ENCODE measurements at places on chromosomes 16 and 17.

- no peak for DNase-seq
These were observed 38.0 kb downstream of the FZD2 start for GRCh38 chr17:44595216-44595775.

DNA sequence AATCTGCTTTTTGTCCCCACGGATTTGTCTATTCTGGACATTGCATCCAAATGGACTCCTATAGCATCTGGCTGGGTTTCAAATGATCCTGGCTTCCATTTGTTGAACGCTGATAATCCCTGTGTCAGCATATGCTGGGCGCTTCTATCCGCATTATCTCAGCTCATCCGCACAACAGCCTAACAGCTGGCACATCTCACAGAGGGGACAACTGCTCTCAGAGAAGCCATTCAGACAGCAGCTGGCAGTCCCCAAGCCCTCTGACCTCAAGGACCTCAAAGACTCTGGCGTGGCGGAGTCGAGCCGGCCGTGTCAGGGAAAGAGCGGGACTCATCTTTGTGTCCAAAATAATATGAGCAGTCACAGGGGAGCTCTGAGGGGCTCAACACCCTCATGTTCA lies 82.3 kb downstream of the NT5M start:
- no peak for DNase-seq

DNA sequence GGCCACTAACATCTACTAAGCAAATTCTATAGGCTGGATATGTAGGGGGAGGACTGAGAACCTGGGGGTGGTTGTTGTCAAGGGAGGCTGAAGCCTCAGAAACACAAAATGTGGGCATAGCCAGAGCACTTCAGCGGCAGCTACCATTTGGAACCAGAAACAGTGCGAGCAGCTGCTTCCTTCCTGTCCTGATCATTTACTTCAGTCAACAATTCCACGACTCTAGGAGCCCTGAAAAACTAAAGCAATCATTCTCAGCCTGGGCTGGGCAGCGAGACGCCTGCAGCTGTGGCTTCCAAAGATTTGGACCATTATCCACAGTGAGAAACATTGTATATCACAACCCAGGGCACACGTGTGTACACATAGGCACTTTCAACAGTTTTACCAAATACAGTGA lies 93.9 kb upstream of the WSCD1 start:
- DNase-seq = no peak

GRCh38 chr17:68029512-68030215 lies 5.9 kb upstream of the KPNA2 start:
- DNase-seq = no peak

DNA sequence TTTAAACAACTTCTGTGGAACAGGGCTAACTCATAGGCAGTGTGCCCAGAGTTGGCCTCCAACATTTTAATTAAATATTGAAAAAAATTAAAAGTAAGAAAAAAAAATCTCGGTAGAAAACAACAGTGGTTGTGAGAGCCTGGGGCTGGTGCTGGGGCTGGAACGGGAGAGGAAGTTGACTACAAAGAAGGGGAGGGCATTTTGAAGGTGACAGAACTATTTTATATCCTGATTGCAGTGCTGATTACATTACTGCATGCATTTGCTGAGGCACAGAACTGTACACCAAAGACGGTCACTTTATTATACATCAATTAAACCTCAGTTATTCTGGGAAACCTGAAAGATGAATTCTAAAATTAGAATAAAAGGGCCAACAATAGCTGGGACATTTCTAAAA lies 142.5 kb downstream of the PARN start:
- no peak for DNase-seq

GRCh38 chr16:69171325-69172084 lies 15.5 kb upstream of the SNTB2 start:
- DNase-seq = no peak
